ENCODE measurements at places on chromosomes 4 and X.
A peak's percentile ranks its signal among the peaks of the same experiment; 100 is the strongest.

DNA sequence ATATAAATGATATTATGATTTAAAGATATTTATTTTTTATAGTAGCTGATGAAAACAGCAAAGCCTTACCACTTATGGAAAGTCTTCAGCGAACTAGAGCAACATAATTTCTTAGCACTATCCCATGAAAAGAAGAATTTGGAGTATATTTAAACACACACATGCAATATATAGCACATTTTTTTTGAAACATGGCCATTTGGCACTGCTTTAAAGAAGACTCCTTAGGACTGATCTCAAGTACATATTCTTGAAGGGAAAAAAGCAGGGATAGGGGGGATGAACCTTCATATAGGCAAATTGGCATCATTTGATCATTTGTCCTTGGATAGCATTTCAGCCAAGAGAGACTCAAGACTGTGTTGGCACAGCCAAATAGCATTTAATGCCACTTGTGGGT is 193.3 kb downstream of the ANKRD50 start:
- DNase-seq: no peak

DNA sequence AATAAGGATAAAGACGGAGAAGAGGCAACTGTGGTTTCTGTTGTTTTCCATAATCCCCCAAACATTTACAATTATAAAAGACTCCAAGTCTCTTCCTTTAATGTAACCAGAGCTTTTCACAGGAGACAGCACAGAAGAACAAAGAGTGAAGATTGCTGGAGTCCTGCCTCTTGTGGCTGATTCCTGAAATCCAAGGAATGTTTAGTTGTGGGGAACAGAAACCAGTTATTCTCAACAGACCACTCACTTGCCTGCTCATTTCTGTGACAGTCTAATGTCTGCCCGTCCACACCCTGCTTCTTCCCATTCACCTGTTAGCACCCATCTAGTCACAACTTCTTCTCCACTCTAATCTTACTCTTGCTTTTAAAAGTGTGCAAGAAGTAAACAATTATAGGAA is 12.1 kb downstream of the TEX13B start:
- DNase-seq: no peak

- no peak for DNase-seq
Observed at GRCh38 chrX:136061696-136062095, 76.5 kb downstream of the SLC9A6 start.

GRCh38 chr4:51831133-51831532 is 11.8 kb upstream of the DCUN1D4 start:
- DNase-seq: peak; percentile 64

DNA sequence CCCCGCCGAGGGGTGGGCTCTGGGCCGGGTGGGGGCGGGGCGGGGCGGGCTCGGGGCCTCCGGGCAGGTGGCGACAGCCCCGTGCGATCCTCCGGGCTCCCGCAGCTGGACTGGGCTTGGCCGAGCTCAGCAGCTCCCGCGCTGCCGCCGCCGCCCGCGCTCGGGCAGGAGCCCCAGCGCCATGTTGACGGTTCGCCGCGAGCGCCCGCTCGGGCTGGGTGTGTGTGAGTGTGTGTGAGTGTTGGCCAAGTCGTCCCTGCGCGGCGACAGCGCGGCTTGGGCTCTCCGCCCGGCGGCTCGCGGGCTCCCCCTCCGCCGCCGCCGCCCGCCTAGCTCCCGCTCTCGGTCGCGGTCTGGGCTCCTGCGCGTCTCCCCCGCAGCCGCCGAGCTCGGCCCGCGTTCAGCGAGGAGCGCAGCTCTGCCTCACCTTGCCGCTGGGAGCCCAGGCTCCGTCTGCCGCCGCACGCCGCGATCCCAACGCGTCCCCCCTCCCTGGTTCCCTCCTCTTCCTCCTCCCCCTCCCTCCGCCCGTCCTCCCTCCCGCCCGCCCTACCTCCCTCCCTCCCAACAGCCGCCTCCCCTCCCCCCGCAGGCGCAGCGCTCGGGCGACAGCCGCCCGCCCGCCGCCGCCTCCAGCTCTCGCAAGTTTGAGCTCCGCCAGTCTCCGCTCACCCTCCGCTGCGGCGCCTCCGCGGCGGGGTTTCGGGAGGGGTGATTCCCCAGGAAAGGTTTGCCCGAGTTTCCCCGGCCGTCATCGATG is at the start of gene BCOR:
BCOR (minus strand) TSS at position 455 of the 760 bp plus-strand sequence. CDS start 20,029 bp downstream, outside the sequence.
- peak; percentile 72 for DNase-seq

GRCh38 chrX:28693101-28693500 is 105.9 kb downstream of the IL1RAPL1 start:
- no peak for DNase-seq

GRCh38 chr4:107270614-107271013 is 234.5 kb upstream of the DKK2 start:
- no peak for DNase-seq

- no peak for DNase-seq
Observed at GRCh38 chr4:184357165-184357564, 117.2 kb downstream of the IRF2 start.

All from uterus (tissue), 4 donors.